ENCODE measurements at places on chromosomes 12 and 14.

DNA sequence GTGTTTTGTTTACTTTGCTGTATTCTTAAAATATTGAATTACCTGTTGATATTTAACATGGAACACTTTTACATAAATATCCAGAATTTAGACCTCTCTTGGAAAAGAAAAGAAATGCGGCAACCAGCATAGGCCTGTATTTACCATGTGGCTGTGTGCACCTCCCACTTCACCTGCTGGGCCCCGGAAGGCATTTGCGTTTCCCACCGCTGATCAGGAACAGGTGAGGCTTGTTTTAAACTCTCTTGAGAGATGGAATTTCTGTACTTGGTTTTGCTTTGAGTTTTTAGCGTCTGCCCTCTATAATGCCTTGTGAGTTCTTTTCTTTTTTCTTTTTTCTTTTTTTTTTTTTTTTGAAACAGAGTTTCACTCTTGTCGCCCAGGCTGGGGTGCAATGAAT, 124.2 kb downstream of the GLT1D1 start:
- no peak for DNase-seq

- no peak for DNase-seq
Observed at GRCh38 chr12:110146986-110147385, 22.8 kb downstream of the IFT81 start.

GRCh38 chr12:100069795-100070194, 72.9 kb downstream of the BLTP3B start:
- no peak for DNase-seq

DNA sequence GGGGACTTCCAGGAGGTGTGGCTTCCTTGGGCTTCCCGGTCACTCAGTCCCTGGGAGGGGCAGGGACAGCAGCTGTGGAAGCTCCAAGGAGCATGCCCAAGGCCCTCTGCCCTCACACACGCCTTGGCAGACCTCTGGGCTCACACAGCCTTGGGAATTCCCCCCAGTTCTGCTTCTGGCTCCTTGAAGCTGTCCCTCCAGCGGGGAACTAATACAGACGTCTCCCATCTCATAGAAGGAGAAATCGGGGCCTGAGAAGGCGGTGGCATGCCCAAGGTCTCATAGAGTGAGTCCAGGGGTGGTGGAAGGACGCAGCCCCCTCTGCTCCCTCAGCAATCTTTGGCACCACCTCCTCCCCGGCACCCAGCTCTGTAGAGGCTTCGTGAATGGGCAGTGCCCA, 15.7 kb upstream of the TMEM119 start:
- DNase-seq: no peak

GRCh38 chr14:40365305-40365704, 933.1 kb upstream of the FBXO33 start:
- DNase-seq: no peak

DNA sequence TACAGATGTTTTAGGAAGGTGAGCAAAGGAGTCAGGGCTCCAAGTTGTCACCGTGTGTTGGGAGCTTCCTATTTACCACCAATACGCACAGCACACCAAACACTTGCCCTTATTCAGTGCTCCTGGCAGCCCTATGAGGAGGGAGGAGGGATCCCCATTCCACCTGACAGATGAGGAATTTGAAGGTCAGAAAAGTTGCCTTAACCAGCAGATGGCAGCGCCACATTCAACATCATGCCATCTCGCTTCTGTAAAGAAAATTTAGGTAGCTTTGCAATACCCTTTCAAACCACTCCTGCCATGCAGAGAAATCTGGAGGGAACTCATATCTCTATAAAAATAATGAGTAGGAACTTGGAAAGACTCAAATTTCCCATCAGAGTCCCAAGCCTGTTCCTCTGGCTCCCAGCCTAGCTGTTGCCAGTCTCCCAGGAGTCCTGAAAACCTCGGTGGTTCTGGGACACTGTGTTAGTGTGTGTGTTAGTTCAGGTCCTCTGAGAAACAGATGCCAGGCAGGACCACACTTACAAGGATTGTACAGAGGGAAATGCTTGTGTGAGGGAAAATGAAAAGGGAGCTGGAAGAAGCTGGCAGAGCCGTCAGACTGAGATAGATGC, 410.5 kb downstream of the MED13L start:
- DNase-seq: no peak

DNA sequence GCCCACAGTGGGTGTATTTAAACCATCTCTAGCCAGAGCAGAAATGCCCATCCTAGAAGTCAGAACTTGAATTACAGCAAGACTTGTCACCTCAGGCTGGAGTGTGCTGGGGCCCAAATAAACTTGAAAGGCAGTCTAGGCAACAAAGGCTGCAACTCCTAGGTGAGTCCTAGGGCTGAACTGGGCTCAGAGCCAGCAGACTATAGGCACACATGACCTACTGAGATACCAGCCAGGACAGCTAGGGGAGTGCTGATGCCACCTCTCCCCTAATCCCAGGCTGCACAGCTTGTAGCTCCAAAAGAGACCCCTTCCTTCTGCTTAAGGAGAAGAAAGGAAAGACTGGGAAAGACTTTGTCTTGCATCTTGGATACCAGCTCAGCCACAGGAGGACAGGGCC, 106.0 kb downstream of the TXNDC16 start:
- DNase-seq: no peak

DNA sequence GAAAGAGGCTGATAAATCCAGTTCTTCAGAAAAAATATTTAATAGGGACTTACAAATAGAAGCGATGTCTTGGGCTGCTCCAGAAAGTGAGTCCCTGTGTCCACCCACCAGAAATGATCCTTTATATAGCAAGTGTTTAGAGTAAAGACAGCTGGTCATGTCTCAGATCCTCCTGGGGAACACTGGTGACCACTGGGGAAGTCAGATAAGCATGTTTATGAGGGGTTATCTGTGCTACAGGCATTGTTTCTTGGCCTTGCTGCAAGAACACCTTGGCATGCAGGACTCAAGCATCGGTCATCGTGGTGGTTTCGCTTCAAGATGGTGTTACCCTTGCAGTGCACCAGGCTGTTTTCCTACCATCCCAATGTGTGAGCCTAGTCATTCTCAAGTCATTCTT, 27.2 kb downstream of the CPM start:
- DNase-seq: no peak

GRCh38 chr14:88003425-88003824, 1.5 kb upstream of the GPR65 start:
- DNase-seq: no peak

GRCh38 chr12:103755425-103755824, 85.6 kb downstream of the NT5DC3 start:
- no peak for DNase-seq

DNA sequence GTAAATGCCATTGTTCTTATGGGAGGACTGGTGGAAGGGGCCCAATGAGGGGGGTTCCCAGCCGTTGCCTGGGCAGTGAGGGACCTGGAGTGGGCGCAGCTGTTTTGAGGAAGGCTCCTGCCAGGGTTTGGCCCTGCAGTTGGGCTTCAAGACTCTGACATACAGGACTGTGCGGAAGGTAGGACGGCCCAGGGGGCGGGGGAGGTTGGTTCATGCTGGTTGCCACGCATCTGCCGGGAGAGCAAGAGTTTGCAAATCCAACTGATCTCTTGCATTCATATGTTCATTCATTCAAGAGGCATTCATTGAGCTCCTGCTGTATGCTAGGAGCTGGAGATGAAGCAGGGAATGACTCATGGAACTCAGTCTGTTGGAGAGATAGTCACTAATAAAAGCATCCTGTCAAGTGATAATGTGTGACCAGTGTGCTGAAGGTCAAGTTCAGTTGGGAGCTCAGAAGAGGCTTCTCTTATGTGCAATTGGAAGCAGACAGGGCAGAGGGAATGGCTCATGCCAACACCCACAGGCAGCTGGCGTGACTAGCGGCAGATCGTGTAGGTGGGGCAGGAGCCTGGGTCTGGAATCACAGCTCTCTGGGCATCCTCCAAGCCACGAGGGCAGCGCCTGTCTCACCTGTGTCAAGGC, 7.8 kb downstream of the SH2B3 start:
- no peak for DNase-seq

DNA sequence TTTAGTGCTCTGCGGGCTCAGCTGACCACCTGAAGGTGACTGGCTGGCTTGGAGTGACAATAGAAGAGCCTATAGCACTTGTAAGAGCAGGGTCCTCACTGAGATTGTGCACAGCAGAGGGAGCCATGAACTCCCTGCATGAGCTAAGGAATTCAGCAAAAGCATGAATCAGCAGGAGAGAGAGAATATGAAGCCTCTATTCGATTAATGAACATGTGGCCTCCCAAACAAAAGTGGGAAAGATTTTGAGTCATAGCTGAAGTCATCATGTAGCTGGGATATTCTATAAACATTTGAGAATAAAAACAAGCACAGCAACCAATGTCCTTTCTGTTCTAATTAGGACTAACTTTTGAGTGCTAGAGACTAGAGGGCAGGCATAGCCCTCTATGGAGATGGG, 626.6 kb downstream of the DIO2 start:
- no peak for DNase-seq

GRCh38 chr12:110821917-110822316, 24.9 kb upstream of the CCDC63 start:
- no peak for DNase-seq

DNA sequence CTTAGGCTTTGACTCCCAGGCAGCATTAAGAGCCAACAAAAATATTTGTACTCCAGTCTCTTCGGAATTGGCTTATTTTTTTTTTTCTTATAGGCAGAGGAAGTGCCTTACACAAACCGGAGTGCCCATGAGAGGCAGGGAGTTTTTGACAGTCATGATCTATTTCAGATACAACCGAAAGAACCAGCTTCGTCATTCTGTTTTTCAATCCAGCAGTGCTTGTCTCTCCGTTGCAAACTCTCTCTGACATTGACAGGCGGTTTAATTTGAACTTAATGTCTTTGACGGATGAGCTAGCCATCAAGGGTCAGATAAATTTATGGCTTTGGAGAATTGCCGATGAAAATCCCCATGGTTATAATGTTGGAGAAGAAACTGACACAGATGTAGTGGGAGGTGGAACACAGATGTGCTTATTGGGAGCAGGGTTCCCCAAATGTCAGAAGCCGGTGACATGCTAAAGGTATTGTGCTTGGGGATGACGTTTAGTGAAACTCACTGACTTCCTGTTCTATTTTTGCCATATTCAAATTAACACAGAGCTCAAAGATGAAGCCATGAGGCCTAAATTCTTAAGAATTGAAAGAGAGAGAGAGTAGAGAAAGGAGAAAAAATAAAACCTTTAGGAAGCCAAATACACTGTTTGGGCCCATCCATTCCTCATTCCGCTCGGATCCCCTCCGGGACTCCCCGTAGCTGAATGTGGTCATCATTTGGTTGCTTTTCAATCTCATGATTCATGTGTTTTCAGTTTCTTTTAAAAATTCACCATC, 59.7 kb downstream of the PLXNC1 start:
- DNase-seq: no peak

GRCh38 chr12:22412581-22412980, 78.1 kb upstream of the ST8SIA1 start:
- DNase-seq: no peak

GRCh38 chr12:95499772-95500171, 25.8 kb downstream of the METAP2 start:
- no peak for DNase-seq

- no peak for DNase-seq
Observed at GRCh38 chr12:6241495-6241894, 41.3 kb downstream of the CD9 start.

DNA sequence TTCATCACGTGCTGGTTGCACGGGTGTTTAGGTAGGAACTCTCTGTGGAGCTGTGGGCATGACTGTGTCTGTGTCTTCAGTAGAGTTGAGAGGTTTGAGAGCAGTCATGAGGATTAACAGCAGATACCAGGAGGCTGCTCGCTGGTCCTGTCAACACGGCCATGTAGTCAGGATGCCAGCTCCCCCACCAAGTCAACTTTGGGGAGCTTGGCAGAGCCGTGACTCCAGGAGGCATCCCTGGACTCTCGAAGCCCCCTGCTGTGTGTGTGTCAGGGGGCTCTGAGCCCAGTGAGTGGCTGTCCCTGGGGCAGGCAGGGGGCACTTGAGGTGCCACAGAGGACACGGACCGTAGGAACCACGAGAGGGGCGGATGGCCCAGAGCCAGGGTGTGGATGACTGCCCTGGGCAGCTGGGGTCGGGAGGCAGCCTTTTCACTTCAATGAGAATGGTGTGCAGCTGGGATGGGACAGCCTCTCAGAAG, 7.2 kb upstream of the GPR132 start:
- DNase-seq: no peak

- no peak for DNase-seq
Observed at GRCh38 chr12:11601647-11602046, 47.8 kb upstream of the ETV6 start.

GRCh38 chr14:34331728-34332623, 130.1 kb downstream of the SPTSSA start:
- DNase-seq: peak; percentile 30

DNA sequence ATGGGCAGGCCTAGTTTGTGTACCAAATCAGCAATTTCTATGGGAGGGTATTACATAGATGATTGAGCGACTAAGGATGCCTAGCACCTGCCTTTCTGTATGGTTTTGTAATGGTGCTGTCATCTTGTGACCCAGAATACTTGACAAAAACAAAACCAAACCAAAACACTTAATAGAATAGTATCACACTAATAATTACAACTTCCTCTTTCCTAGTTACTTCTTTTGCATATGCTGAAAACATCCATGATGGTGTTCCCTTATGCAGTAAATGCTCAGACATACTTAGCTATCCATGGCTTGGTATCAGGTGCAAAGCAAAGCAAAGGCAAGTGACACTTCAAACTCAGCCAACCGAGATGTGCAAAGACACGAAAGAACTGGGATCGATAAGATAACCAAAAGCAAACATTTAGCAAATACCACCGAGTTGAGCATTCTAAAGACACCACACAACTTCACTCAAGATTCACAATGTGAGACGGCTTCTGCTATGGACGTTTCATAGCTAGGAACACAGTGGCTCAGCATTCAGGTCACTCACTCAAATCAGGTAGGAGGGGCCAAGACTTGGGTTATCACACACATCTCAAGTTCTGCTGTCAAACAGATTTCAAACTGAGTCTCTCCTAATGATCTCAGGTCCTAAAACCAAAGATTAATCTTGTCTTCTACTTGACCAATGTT, 24.3 kb downstream of the PPP1CC start:
- DNase-seq: no peak

- no peak for DNase-seq
Observed at GRCh38 chr12:70648831-70649230, 11.6 kb upstream of the PTPRB start.

DNA sequence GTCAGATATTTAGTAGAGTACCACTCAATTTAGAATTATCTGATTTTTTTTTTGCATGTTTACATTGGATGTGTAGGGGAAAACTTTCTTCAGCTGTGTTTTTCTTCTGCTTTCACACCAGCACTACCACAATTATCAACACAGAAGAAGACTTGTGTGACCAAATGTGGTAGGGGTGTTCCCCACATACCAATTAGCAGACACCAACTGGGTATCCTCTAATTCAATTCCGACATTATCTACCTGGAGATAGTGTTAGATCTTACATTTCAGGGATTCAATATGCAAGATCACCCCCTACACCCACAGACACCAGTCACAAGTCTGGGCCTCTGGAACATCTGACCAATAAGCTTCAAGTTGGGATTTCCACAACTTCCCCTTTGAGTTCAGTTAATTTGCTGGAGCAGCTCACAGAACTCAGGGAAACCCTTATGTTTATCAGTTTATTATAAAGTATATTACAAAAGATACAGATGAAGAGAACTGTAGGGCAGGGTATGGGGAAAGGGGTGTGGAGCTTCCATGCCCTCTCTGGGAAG, 4.1 kb upstream of the KLRG1 start:
- no peak for DNase-seq

Data from stimulated activated CD4-positive, alpha-beta T cell treated with anti-CD3 and anti-CD28 coated beads, Interleukin-15, amount 100 ng/mL, for 1 hour (primary cell).